ENCODE measurements at places on chromosomes 4 and X. TPM values are rescaled to one million over a fixed set of nuclear protein-coding genes. Genes with fewer than 3 reads are reported as not detected.

Gene NPY2R
- 0.09 TPM for total RNA-seq

Gene IQCM
- not detected for total RNA-seq

Gene CLNK
- total RNA-seq = 0.19 TPM

Gene GAGE12F
- total RNA-seq = not detected

Gene GAGE12E
- not detected for total RNA-seq

Gene GUCY1B1
- 26.8 TPM for total RNA-seq

Gene PHF8
- total RNA-seq = 21.3 TPM

Gene EVC2
- 7.0 TPM for total RNA-seq

Gene ANOS1
- 0.95 TPM for total RNA-seq

Gene P2RY10
- total RNA-seq = not detected

Gene CHST7
- 6.0 TPM for total RNA-seq

Gene UGT8
- 0.14 TPM for total RNA-seq

Gene SSX4
- total RNA-seq = not detected

- no peak for DNase-seq
These were observed 12.5 kb upstream of the CXCL13 start for GRCh38 chr4:77593101-77593500.

DNA sequence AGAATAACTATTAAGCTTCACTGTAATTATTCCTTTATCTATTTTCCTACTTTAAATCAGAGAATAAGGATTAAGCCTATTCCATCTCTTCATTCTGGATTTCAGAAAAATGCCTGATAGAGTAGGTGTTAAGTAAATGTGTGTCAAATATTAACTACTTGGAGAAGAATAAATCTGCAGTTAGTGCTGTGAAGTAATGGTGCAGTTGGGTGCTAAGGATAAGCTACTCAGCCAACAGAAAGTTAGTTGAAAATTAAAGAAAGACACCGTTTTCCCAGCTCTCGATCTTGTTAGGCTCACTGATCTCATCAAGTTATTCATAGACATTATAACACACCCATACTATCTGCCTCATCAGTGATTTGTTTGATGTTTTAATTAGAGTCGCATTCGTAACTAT lies 7.1 kb downstream of the PF4V1 start:
- DNase-seq = no peak

GRCh38 chr4:52889354-52889753 lies 27.2 kb downstream of the RASL11B start:
- DNase-seq = no peak

DNA sequence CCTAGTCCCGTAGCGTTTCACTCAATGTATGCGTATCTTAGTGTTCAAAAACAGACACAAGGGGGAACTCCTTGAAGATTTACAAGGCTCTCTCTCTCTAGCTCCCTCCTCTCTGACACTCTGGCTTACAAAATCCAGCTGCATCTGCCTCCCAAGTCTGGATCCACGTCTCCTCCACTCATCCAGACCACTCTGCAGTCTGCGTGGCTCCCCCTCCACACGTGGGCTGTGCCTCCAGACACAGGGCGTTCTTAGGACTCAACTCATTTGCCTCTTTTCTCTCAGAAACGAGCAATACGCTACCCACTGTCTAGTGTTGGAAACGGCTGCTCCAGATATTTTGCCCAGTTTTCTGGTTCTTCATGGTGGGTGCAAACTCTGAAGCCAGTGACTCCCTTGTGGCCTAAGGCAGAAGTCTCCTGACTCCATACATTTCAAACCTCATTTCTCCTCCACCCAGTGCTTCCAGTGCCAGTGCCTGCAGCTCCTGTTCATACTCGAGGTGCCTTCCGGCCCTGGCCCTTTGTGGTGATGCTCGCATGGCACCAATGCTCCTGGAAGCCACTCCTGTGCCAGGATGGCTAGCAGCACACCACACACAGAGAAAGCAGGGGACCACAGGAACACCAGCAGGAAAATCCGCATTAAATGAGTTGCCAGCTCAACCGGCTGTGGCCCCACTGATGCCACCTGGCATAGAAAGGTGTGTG lies 24.1 kb downstream of the NAT8L start:
- peak; percentile 34 for DNase-seq

- no peak for DNase-seq
These were observed 59.1 kb downstream of the CHRNA9 start for GRCh38 chr4:40394236-40394635.

DNA sequence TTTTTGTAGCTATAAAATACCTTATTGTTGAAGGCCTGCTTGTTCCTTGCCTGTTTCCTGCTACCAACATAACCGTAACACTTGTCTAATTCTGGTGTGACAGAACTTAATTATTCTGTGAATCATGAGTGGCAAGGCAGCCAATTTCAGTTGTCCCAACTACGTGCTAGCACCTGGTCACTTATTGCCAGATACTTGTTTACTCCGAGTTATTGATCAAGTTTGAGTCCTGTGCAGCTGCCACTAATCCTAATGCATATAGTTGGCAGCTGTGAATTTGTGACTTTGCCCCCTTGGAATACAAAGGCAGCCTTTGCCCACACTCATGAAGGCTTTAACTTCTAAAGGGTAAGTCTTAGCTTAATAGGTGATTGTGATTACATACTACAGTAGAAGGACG lies 7.8 kb upstream of the RNF128 start:
- DNase-seq = no peak

DNA sequence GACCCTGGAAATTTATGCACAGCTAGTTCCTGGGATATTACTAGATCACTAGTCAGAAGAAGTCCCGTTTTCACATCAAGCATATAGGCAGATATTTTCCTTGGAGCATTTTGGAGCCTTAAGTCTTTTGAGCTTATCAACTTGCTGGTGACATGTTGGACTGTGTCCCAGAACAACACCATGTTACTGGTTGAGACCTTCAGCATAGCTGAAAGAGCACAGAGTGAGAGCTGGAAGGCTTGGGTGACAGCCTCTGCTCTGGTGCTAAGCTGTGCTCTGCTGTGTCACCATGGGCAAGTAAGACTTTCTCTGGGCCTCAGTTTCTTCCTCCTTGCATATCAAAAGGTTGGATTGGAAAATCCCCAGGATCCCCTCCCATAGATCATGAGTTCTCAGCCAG lies 116.6 kb upstream of the FRMPD4 start:
- DNase-seq = no peak

GRCh38 chr4:91220315-91220714 lies 1083.5 kb upstream of the GRID2 start:
- DNase-seq = no peak

DNA sequence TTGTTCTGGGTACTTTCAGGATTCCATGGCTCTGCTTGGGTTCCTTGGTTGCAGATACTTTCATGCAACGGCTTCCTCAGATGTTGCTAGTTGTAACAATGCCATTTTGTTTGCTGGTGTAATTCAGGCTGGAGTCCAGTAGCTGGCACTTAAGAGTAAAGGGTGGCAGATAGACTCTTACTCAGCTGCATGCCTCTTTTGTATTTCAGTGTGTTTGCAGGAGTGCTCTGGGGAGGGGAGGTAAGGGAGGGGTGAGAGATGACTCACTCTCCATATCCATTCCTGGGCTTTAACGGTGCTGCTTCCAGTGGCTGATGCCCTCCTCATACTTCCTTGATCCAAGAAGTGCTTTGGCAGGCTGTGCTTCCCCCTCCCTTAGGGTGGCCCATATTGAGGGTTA lies 155.2 kb downstream of the ZNF330 start:
- no peak for DNase-seq

DNA sequence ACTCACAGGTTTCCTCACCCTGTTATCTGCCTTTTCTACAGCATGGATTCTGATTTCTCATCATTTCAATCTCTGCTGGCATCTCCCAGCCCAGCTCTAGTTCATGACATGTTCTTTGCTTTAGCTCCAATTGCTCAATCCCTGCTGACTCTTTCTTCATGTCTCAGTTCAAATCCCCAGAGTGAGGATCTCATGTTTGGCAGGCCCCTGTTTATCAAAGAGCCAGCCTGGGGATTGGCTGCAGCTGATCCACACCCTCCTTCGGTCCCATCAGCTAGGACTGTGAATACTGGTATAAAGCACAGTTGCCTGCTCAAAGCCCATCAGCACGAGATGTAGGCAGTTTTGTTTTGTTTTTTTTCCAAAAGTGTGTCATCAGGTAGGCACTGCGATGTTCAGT lies 14.4 kb upstream of the CC2D2A start:
- DNase-seq = peak; percentile 83

GRCh38 chr4:106652095-106652494 lies 283.5 kb upstream of the GIMD1 start:
- no peak for DNase-seq

- DNase-seq = no peak
These were observed 52.5 kb upstream of the GRPEL1 start for GRCh38 chr4:7120341-7120740.

GRCh38 chrX:16971694-16972093 lies 25.2 kb downstream of the REPS2 start:
- no peak for DNase-seq

GRCh38 chr4:120053911-120054310 lies 12.7 kb downstream of the MAD2L1 start:
- DNase-seq = no peak

GRCh38 chrX:17039826-17040225 lies 93.4 kb downstream of the REPS2 start:
- no peak for DNase-seq

GRCh38 chr4:113893546-113893945 lies 85.9 kb downstream of the ARSJ start:
- DNase-seq = no peak

DNA sequence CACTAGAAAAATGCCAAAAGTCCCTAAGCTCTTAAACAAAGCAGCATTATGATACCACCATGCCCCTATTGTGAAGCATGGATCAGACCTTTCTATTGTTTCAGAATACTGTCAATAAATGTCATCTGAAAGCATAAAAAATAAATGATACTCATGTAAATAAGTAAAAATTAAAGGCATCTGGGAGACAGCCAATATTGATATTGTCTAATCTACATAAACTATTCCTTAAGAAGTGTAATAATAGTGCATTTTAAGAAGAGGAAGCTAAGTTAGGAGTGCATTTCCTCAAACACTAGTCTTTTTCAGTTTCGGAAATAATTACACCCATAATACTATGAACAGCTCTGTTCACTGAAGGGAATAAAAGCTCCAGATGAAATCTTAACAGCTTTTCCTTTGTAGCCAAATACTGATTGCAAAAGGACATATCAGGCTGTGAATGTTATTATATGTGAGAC lies 181.6 kb downstream of the SPOCK3 start:
- DNase-seq = no peak

DNA sequence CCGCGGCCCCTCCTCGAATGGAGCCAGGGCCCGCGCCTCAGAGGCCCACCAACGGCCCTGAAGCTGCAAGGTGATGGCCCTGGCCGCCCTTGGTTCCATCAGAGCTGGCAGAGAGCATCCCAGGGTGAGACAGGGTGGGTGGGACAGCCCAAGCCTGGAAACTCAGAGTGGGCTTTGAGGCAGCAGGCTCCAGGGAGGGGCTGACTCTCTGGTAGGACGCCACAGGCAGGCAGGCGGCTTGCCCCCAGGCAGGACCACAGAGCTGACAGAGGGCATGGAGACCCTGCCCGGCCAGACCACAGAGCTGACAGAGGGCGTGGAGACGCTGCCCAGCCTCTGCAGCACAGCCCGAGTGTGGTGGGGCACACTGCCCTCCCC lies 4.8 kb downstream of the MYL5 start:
- peak; percentile 79 for DNase-seq

DNA sequence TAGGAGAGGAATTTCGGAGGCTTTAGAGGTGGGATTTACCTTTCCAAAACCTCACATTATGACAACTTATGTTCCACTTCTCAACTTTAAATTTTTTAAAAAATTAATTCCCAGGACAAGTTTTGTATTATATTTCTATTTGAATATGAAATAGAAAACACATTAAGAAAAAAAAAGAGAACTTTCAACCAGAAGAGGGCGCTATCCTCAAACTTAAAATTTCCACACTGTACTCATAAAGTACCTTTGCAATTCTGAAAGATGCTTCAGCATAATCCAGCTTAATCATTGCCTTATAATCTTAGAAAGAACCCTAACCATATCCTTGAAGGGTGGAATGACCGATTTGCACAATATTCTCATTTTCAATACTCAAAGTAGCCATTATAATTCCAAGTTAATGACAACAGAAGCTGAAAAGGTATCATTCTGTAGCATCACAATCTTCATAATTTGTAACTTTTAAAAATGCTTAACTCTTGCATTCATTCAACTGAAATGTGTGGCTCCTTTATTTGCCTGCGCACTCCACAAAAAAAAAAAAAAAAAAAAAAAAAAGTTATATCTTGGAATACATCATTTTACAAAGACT lies 158.0 kb downstream of the KCNIP4 start:
- no peak for DNase-seq

DNA sequence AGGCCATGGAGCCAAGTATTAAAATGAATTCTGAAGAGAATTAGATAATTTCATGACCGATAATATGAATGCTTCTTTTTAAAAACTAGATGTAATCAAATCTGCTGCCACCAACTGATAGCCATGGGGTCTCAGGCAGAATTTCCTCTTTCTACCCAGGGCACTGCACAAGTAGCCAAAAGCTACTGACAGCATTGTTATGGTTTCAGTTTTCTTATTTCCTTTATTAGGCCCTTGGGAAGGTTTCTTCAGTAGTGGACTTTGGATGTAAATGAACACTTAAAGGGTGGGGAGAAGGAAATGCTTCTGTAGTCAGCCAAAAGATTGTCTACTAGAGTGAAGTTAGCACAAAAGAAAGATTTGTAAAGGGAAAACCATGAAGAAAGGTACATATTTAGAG lies 686.0 kb downstream of the ADGRL3 start:
- DNase-seq = no peak

DNA sequence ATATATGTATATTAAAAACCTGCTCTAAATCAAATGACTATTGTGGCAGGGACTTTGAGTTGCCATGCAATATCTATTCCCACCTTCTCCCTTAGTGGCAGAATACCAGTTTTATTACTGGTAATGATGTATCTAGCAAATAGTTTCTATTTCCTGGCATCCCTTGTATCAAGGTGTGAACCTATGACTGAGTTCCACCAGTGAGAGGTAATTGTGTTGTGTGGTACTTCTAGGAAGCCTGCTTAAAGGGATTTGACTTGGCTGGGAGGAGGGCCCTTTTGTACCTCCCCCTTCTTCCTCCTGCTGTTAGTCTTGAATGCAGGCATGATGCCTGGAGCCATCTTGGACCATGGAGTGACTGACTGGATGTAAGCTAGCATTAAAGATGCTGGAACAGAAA lies 65.4 kb upstream of the DYNLT3 start:
- no peak for DNase-seq

DNA sequence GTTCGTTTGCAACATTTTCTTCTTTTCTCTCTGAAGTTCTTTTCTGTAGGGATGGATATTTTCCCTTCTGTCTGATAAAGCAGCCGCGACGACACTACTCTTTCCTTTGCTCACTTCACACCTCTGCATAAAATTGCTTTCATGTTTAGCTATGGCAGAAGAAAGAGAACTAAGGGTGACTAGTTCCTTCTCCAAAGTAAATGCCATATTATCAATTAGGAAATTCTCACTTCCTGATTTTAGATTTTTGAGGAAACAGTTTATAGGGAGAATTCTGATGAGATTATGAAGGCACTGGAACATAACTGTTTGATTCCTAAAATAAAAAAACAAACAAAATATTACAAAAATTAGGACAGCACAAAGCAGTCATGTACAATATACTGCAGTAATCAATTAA lies 29.2 kb downstream of the FANCB start:
- DNase-seq = no peak

DNA sequence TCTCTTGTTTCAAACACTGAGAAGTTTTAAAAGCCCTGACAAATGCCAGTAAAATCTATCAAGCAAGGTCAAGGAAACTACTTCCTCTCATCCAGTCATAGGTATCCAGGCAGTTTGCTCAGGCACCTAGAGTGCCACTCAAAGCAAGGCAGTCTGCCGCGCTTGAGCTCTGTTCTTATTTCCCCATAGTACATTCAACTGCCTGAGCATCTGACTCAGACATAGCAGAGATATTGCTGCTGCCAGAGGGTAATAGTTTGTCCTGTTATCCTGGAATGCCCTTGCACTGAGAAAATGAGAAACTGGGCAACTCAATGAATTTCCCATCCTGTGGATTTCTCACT lies 16.1 kb upstream of the ATP8A1 start:
- no peak for DNase-seq

Measured in posterior vena cava (tissue), 2 donors.